Mesendoderm (in vitro differentiated cells): ENCODE measurements at places on chromosomes 3 and 15.

DNA sequence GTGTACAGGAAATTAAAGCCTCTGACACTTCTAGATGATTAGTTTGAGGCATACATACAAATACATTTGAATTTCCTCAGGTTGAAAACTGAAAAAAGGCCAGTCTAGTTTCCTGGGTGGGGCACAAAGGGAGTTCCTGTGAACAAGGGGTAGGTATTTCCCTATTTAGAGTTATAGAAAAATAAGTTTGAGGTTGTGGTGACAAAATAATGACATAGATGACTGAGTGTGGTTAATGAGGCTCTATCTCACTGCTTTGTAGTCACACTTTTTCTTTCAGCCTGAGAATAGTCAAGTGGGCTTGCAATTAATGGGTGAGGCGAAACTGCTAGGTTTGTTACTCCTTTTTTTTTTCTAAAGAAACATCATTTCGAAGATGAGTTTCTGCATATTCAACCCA, 4.3 kb downstream of the SLCO3A1 start:
- no peak overlapping the region for H3K4me3 ChIP-seq
- no peak for DNase-seq
- H3K27me3 ChIP-seq: peaks cover 2% of the 10 kb centered on the region
- no peaks in the 10 kb centered on the region for H3K36me3 ChIP-seq
- no peaks in the 10 kb centered on the region for H3K4me1 ChIP-seq

DNA sequence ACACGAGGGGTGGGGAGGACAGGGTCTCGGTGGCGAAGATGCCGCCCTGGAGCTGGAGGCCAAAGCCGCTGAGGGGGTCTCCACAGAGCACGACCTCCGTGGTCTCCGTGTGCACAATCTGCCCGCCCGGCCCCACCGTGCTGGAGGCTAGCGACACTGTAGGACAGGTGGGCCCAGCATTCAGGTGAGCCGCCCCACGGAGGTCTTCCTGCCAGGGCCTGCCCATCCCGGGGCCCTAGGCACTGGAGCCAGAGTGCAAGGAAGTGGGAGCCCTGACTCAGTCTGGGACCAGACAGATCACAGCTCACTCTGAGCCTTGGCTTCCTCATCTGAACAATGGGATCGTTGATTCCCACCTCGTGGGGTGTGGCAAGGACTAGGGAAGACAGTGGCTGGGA, 25.8 kb downstream of the GRIP2 start:
- H3K4me3 ChIP-seq: no peak overlapping the region
- no peaks in the 10 kb centered on the region for H3K27me3 ChIP-seq
- no peaks in the 10 kb centered on the region for H3K4me1 ChIP-seq
- DNase-seq: no peak

DNA sequence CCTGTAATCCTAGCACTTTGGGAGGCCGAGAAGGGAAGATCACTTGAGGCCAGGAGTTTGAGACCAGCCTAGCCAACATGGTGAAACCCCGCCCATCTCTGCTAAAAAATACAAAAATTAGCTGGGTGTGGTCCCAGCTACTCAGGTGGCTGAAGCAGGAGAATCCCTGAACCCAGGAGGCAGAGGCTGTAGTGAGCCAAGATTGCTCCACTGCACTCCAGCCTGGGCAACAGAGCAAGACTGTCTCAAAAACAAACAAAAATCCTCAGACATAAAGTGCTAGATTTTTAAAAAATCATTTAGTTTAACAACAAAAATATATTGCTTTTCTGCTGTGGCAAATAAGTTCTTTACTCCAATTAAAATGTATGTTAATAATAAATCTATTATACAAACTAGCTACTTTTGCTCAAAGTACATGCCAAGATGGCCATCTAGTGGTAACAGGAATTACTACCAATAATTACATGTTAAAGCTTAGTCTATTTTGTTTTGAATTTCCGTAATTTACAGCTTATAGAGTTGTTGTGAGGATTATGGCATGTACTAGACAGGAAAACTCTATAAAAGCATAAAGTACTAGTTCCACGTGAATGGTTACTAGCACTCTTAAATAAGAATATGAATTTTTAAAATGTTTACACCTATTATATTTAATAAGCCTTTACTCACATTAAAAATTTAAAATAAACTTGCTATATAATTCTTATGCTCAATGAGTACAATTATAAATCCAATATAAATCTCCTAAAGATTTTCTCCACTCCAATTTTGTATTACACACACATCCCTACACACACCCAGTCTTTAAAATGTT, 39.0 kb downstream of the GABPB1 start:
- peak; percentile 30 for DNase-seq
- H3K4me3 ChIP-seq: no peak overlapping the region
- H3K27ac ChIP-seq: no peak overlapping the region
- no peaks in the 10 kb centered on the region for H3K4me1 ChIP-seq
- H3K36me3 ChIP-seq: no peaks in the 10 kb centered on the region
- H3K27me3 ChIP-seq: no peaks in the 10 kb centered on the region

DNA sequence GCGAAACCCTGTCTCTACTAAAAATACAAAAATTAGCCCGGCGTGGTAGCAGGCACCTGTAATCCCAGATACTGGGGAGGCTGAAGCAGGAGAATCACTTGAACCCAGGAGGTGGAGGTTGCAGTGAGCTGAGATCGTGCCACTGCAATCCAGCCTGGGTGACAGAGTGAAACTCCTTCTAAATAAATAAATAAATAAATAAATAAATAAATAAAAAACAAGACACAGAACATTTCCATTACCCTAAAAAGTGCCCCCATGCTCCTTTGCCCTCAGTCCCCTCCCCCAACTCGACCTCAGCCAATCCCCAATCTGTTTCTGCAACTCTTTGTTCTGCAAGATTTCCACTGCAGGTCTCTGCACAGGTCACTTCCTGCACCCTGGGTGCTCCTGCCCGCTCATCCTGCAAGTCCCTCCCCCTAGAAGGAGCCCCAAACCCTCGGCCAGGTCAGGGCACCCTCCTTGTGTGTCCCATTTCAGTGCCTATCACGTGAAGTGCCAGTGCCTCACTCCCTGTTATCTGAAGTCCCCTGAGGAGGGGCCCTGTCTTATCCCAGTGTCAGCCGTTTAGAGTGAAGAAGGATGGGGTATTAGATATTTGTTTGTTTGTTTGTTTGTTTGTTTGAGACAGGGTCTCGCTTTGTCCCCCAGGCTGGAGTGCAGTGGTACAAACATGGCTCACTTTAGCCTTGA, 1.1 kb downstream of the FAM240A start:
- no peak overlapping the region for H3K4me3 ChIP-seq
- H3K27me3 ChIP-seq: no peaks in the 10 kb centered on the region
- no peaks in the 10 kb centered on the region for H3K4me1 ChIP-seq
- H3K36me3 ChIP-seq: no peaks in the 10 kb centered on the region
- DNase-seq: no peak

DNA sequence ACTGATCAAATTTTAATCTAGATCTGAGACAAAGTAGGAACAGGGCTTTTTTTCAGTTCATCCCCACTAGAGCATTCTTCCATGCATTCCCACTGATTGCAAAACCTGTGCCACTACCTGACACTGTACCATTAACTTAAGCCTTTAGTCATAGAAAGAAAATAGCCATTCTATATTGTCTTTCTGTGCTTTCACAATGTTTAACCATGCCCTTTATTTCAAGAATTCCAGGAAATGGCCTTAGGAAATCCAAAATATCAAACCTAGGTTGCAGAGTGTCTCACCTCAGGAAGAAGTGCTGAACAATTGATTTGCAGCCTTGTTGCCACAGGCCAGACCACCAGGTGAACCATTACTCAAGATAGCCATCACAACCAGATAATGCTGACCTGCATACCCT, 56.2 kb upstream of the TGFBR2 start:
- peak overlapping the region; percentile 51 for H3K27ac ChIP-seq
- peaks cover 5% of the 10 kb centered on the region for H3K4me1 ChIP-seq
- no peaks in the 10 kb centered on the region for H3K27me3 ChIP-seq
- peak; percentile 44 for DNase-seq
- H3K4me3 ChIP-seq: no peak overlapping the region
- H3K36me3 ChIP-seq: no peaks in the 10 kb centered on the region

DNA sequence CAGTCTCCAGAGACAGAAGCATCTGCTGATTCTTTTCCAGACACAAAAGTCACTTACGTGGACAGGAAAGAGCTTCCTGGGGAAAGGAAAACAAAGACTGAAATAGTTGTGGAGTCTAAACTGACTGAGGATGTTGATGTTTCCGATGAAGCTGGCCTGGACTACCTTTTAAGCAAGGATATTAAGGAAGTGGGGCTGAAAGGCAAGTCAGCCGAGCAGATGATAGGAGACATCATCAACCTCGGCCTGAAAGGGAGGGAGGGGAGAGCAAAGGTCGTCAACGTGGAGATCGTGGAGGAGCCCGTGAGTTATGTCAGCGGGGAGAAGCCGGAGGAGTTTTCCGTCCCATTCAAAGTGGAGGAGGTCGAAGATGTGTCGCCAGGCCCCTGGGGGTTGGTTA, 25.4 kb downstream of the SYNM start:
- H3K4me1 ChIP-seq: peaks cover 1% of the 10 kb centered on the region
- H3K27me3 ChIP-seq: no peaks in the 10 kb centered on the region
- no peak for DNase-seq
- peaks cover 2% of the 10 kb centered on the region for H3K36me3 ChIP-seq
- no peak overlapping the region for H3K27ac ChIP-seq
- no peak overlapping the region for H3K4me3 ChIP-seq

DNA sequence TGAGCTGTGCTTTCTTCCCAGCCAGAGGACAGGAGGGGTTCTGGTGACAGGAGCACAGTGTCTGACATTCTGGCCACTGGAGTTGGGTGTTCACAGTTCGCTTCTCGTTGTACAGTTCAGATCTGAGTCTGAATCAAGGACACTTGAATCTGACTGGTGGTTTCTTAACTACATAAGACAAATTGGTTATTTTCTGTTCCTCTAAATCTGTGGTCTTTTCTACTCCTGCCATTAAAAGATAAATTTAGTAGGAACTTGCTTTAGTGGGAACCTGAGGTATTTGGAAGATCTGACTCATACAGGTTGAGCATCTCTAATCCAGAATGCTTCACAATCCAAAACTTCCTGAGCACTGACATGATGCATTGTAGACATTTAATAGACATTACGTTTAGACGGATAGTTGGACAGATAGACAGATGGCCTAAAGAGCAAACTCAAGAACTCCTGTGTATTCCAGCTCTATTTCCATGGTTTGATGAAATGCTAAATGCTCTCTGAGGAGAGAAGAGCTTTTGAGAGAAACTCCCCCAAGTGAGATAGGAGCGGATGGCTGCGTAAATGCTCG, 71.0 kb downstream of the CCK start:
- H3K36me3 ChIP-seq: peaks cover 3% of the 10 kb centered on the region
- DNase-seq: no peak
- no peak overlapping the region for H3K4me3 ChIP-seq
- no peaks in the 10 kb centered on the region for H3K27me3 ChIP-seq
- no peak overlapping the region for H3K27ac ChIP-seq

DNA sequence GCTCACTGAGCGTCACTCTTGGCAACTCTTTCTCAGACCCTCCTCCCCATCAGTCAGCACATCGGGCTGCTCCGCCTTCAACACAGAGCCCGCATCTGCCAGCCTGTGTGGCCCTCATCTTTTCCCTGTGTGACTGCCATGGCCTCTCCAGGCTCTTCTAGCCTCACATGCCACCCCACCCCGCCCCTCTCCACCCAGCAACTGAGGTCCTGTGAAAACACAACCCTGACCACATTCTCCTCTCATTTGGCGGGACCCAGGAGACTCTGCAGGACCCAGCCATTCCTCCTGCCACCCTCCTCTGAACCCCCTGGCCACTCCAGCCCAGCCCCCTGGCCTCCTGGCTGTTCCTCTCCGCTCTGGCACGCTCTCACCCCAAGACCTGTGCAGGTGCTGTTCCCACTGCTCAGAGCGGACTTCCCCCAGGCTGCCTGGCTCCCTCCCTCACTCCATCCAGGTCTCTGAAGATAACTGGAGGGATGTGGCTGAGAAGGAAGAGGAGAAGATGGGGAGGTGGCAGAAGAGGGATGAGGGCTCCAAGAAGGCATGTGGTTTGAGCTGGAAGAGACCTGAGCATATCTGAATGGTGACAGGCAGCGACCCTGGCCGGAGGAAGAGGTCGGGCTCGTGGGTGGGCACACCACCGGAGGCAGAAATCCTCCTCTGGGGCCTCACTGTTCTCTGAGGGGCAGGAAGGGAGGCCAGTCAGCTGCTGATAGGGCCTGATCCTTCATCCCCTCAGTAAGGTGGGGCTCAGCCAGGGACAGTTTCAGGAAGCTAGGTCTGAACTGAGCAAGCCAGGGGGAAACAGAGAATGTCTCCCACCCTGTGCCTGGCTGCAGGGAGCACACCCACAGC, 111.2 kb upstream of the RPL32 start:
- no peak for DNase-seq
- H3K4me3 ChIP-seq: no peak overlapping the region
- H3K27ac ChIP-seq: no peak overlapping the region

- H3K4me1 ChIP-seq: no peaks in the 10 kb centered on the region
- no peak overlapping the region for H3K4me3 ChIP-seq
- H3K27ac ChIP-seq: no peak overlapping the region
- no peaks in the 10 kb centered on the region for H3K27me3 ChIP-seq
- peak; percentile 36 for DNase-seq
Observed at GRCh38 chr3:129558772-129559564, 16.0 kb downstream of the H1-8 start.

- no peaks in the 10 kb centered on the region for H3K36me3 ChIP-seq
- no peak overlapping the region for H3K4me3 ChIP-seq
- no peak for DNase-seq
Observed at GRCh38 chr3:136856665-136857064, 5.3 kb upstream of the NCK1 start.

DNA sequence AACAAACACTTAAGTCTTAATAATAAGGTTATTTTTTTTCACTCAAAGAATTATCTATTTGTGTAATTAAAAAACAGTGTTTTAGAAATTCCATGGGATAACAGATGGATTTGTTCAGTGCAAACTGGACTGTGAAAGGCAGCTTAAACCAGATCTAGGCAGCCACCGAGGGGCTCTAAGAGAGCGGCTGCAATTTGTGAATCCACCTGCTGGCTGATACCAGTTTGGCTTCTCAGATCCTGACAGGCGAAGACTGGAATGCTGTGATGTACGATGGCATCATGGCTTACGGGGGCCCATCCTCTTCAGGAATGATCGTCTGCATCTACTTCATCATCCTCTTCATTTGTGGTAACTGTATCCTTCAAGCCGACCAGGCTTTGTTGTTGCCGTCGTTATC, 119.6 kb downstream of the CHDH start:
- no peaks in the 10 kb centered on the region for H3K36me3 ChIP-seq
- DNase-seq: no peak
- no peaks in the 10 kb centered on the region for H3K4me1 ChIP-seq

DNA sequence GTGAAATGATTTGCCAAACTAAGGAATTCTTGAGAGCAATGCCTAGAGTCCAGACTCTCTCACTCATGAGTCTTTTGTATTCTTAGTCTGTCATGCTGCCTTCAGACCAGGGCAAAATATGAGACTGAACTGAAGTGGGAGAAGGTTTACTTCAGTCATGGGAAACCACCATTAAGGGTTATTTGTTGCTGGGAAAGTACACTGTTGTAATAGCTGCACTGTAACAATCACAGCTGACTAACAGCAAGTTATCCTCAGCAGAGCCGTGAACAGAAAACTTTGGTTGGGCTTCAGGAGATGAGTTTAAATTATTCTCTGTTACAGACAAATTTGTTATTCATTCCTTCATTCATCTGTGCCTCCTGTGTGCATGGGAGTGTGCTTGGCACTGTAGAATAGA, 258.5 kb downstream of the ROBO2 start:
- no peak overlapping the region for H3K4me3 ChIP-seq
- H3K36me3 ChIP-seq: no peaks in the 10 kb centered on the region
